GM12865 (cell line): ENCODE measurements at places on chromosomes 7 and 10.
A peak's percentile ranks its signal among the peaks of the same experiment; 100 is the strongest.

- no peak for DNase-seq
Observed at GRCh38 chr10:113069595-113069994, 119.5 kb downstream of the TCF7L2 start.

DNA sequence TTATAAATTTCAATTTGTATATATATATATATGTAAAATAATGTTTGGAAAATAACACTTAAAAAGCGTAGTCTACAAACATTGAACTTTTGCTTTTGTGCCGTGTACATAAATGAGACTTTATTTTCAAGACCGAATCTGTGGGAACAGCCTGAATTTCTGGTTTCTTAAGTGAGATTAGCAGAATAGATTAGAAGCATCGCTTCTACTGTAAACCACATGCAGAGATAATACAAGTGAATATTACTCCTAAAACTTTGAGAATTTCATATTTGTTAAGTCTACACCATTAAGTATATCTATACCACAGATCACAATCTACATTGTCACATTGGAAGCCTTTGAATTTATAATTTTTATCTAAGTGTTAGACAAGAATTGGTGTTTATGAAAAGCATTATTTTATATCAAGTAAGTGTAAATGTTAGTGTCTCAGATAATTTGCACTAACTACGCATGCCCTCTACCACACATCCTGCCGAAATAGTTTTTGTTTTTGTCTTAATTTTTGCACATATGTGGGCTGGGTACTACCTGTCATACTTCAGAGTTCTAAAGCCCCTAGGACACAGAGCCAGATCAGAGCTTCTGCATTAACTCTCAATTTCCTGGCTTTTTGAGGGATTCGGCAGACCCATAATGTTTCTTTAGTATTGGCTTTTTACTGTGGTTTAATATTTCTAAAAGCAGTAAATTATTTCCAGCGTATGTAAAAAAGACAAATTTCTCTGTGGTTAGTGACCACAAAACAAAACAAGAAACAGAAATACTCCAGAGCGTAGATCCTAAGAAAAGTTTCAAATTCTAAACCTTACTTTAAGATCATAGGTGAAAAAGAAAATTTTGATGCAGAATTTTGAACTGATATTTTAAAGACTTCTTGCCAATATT, 20.0 kb downstream of the TWIST1 start:
- no peak for DNase-seq

DNA sequence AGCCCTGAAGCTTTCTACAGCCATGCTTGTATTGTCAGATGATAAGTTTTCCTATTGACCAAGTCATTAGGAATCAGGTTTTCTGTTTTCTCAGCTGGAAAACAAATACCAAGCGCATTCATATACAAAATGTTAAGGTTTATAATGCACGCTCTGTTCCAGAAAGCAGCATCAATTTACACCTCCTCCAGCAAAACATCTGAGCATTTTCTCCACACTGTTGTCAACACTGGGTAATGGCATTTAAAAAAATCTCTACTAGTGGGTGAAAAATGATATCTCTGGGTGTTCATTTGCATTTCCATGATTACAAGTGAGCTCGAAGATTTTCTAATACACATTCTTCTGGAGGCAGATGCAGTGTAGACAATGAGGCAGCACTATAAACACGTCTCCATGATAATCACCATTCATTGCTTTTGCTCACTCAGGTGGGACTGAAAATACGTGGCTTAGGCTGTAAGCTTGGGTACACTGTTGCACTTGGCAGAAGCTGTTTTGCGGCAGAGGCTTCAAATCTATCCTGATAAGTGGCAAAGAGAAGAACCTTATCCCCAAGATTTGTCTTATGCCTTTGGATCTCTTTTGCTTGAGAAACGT, 114.8 kb upstream of the PLPP4 start:
- no peak for DNase-seq

DNA sequence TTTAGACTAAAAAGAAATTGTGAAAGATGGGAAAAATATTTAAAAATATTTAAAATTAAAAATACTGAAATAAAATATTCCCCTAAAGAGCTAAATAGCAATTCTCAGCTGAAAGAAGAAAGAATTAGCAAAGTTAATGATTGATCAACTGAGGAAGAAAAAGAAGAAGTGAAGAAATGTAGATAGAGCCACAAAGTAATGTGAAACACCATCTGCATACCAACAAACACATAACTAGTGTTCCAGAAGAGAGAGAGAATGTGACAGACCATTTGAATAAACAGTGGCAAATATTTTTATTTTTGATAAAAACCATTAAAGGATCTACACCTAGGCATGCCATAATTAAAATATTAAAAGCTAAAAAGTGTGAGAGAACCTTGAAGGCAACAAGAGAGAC, 784.5 kb upstream of the ZWINT start:
- no peak for DNase-seq

DNA sequence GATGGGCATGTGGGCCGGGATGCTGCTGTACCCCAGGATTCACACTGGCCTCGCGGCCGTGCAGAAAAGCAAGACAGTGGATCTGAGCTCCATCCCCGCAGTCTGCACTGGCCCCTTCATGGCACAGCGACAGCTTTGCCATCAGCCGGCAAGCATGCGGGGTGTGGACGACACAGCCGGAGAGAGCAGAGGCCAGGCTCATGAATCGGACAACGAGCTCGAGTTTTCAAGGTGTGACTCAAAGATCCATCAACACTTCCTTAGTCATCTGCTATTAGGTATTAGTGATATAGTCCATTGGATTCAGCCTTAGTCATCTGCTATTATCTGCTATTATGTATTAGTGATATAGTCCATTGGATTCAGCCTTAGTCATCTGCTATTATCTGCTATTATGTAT, 254.7 kb downstream of the KLF6 start:
- DNase-seq, result no peak

- DNase-seq, result peak; percentile 19
Observed at GRCh38 chr10:67819768-67820204, 18.2 kb downstream of the DNAJC12 start.

- DNase-seq, result no peak
Observed at GRCh38 chr7:71465741-71466189, 333.8 kb downstream of the GALNT17 start.

- DNase-seq, result peak; percentile 42
Observed at GRCh38 chr7:15720849-15721471, 34.5 kb upstream of the MEOX2 start.

DNA sequence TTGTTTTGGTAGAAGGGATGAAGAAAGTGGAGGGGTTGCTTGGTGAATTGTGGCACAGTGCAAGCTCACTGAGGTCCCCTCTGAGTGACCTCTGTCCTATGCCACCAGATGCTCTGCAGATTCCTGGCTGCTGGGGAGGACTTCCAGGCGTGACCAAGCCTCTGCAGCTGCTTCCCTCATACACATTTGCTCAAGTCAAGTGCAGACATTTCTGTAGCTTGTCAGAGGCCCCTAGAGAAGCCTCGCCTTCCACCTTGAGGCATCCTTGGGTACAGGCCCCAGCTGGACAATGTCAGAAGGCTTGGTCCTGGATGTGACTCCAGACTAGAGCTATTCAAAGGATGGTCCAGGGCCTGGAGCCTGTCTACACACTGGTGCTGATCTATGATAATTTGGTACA, 464.2 kb downstream of the PLXNA4 start:
- DNase-seq, result no peak

GRCh38 chr10:121368347-121369025, 229.8 kb downstream of the FGFR2 start:
- DNase-seq, result peak; percentile 5

GRCh38 chr10:11853468-11853867, 30.3 kb downstream of the PROSER2 start:
- no peak for DNase-seq

DNA sequence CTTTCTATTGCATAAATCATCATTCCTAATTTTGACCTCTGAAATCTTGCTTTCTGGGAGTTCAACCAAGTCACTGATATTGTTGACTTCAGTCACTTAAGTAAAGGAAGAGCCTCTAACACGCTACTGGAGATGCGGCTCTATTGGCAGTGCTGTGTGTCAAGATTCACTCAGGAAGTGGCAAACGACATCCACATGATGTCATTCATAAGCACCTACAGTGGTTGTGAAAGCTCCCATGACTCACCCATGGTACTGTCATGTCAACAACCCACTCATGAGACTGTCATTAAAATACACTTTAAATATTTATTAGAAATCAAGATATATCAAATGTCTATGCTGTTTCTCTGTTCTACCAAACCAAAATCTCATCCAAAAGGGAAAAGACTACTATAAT, 52.5 kb upstream of the LHFPL3 start:
- DNase-seq, result no peak

GRCh38 chr10:86798611-86799010, 42.2 kb downstream of the BMPR1A start:
- peak; percentile 70 for DNase-seq

DNA sequence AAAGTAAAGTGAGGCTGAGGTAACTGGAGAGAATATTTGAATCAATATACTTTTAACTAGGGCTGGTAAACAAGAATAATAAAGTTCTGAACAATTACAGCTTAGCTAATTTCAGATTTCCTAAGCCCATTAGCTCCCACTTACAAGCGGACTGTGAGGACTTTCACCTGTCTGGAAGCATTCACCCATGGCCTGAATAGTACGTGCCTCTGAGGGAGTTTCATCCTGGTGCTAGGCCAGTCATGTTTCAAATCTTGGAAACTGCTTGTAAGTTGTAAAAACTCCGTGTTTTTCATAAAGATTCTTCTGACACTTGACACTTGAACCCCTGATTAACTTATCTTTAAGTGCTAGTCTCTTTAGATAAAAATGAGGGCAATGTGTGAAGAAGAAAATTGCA, 975.2 kb upstream of the GHITM start:
- no peak for DNase-seq

GRCh38 chr10:86292462-86293395, 73.9 kb downstream of the GRID1 start:
- no peak for DNase-seq

DNA sequence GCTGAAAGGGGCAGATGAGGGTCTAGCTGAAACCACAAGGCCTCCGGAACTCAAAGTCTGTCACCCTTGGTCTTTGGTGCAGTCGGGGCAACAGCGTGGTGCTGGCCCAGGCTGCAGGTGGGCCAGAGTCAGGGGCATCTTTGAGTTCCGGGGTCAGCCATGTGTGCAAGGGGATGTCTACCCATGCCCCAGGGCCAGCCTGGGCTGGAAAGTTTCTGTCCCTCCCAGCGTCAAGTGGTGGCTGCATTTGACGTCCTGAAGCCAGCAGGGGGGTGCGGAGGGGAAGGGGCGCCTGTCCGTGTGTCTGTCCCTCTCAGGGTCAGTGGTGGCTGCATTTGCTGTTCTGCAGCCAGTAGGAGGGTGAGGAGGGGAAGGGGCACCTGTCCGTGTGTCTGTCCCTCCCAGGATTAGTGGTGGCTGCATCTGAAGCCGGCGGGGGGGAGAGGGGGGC, 638 bp downstream of the BRAT1 start:
- peak; percentile 31 for DNase-seq

GRCh38 chr10:8158193-8159071, 103.9 kb downstream of the GATA3 start:
- no peak for DNase-seq

DNA sequence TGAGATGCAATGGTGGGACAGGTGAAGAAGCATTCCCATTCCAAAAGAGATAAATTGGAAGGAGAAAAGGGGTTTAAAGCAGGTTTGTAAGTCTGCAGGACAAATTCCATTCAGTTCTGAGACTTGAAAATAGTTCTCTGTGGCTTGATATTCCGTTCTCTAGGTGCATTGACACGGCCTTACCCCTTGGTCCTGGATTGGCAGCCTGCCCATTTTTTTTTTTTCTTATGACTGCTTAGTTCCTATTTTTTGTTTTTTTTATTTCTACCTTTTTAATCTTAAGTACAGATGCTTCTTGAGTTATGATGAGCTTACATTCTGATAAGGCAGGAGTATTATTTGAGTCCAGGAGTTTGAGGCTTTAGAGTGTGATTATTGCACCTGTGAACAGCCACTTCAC, 70.6 kb downstream of the MLLT10 start:
- no peak for DNase-seq

- DNase-seq, result no peak
Observed at GRCh38 chr10:59807629-59808620, 54.7 kb upstream of the MRLN start.

DNA sequence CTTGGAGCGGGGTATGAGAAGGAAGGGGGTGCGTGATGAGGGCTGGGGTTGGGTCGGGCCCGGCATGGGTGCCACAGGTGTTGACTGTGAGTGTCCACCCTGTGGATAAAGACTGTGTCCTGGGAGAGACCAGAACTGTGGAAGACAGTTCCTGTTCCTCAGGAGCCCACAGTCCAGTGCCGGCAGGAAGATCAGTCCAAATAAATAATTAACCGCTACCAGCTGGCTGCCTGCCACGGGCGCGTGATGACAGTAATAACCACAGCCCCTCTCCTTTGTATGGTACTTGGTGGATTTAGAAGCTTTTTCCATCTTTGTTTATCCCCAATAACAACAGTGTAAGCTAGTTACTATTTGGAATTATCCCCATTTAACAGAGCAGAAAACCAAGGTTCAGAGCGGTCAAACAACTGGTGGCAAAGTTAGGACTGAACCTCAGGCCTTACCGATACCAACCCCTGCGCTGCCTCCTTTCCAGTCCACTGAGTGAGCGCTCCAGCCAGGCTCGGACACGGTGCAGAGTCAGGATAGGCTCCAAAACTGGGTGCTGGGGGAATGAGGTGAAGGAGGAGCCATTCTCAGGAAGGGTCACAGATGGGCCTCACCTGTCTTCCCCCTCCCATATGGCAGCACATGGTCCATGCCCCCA, 5.1 kb downstream of the ZMIZ1 start:
- no peak for DNase-seq

DNA sequence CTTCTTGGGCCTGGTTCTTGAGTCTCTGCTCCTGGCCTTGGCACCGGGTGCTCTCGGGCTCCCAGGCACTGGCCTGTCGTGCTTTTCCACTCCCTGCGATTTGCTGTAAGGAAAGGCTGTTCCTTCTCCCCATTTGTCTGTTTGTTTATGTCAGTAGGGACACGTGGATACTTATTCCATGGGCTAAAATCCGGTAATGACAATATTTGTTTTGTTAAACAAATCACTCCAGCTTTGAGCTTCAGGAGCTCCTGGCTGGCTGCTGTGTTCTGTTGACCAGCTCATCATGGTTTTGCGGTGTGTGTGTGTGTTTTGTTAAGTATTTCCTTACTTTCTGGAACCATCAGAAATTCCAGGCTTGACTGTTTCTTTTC, 17.5 kb upstream of the JAKMIP3 start:
- no peak for DNase-seq

GRCh38 chr7:106175507-106175906, 63.4 kb upstream of the SYPL1 start:
- DNase-seq, result no peak

GRCh38 chr10:117969592-117969991, 77.1 kb downstream of the RAB11FIP2 start:
- DNase-seq, result no peak
